ENCODE measurements at places on chromosomes 12 and 14. TPM values are rescaled to one million over a fixed set of nuclear protein-coding genes. Genes with fewer than 3 reads are reported as not detected.

GRCh38 chr12:91628656-91629055, 446.0 kb upstream of the DCN start:
- DNase-seq = no peak

PTGES3 gene
- 94.2 TPM for total RNA-seq

GRCh38 chr14:76713121-76713520, 48.1 kb upstream of the VASH1 start:
- DNase-seq = no peak

TUNAR gene
- not detected for total RNA-seq

DNA sequence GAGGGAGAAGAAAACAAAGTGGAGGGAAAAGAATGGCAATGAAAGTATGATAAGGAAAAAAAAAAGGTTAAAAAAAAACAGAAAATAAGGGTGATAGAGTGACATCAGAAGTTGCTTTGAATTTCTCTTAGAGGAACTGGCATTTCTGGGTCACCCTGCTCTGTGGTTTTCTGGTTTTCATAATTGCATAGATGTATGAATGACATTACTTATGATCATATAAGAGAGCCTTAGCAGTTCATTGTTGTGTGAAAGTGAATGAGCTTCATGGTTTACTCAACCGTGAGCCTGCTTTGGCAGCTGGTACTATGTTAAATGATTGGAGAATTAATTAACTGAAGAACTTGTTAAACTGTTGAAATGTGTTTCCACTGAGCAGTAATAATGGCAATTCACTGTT, 336.4 kb upstream of the FBXO33 start:
- DNase-seq = no peak

STRN3 gene
- total RNA-seq = 48.8 TPM

DNA sequence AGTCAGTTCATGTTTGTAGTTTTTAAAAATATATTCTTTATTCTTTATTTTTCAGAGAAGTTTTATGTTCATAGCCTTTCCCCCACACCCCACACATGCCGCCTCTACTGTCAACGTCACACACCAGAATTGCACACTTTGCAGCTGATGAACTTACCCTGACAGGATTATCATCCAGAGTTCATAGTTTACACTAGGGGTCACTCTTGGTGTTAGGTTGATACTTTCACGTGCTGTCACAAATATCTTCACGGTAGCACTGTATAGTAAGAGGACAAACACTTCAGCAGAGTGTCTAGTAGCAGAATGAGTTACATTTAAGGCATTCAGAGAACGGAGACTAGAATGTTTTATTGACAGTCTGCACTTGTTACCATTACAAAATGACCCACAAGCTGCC, 5.1 kb downstream of the DPPA3 start:
- DNase-seq = no peak

GRCh38 chr14:74290415-74290814, 12.3 kb downstream of the ABCD4 start:
- no peak for DNase-seq

IL22 gene
- not detected for total RNA-seq

DNA sequence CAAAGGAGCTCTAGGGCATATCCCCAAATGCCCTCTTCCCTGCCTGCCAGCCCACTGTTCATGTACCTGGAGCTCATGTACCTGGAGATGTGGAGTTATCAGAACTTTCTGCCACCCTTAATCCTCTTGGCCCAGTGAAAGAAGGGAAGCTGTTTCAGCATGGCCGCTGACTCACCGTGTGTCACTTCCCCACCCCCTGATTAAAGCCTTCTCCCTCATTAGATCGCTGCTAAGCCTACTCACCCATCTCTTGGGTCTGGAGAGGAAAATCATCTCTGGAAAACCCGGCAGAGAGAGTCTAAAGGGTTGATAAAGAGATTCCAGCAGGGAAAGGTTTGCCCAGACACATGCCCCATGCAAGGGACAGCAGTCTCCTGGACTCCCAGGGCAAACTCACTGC, 4.5 kb upstream of the LTBP2 start:
- DNase-seq = no peak

DNA sequence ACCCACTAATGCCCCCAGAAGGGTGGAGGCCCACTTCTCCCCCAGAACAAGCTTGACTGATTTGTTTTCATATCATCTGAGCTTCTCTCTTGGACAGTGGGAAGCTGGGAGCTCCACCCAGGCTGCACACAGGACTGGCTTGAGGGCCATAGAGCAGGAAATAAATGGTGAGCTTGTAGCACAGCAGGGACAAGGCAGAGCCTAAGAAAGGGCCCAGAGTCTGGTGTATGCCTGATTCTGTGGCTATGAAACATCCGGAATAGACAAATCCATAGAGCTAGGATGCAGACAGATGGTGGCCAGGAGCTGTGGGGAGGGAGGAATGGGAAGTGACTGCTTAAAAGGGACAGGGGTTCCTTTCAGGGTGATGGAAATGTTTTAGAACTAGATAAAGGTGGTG, 79.0 kb downstream of the ARL6IP4 start:
- DNase-seq = no peak

TMEM52B gene
- not detected for total RNA-seq

GRCh38 chr12:131164096-131164872, 210.6 kb downstream of the ADGRD1 start:
- no peak for DNase-seq

- no peak for DNase-seq
These were observed 326.1 kb downstream of the CACNA1C start for GRCh38 chr12:2378835-2379330.

GRCh38 chr12:93825501-93825888, 148.3 kb downstream of the CRADD start:
- DNase-seq = no peak

PLEKHG7 gene
- total RNA-seq = 5.6 TPM

LYZ gene
- 24.5 TPM for total RNA-seq

SPTB gene
- total RNA-seq = 0.96 TPM

DNA sequence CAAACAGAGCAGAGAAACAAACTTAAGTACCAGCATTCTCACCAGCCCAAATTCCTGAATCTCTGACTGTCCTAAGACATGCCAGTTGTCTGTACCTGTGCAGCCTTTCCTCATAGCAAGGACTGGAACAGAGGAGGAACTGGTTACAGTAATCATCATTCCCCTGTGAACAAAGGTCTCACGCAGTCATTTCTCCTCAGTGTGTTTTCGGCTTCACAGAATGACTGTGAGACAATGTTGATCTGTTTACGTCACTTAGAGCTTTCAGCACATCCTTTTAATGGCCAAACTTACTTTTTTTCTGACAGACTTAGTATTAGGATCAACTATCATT, 169.0 kb downstream of the FBXL14 start:
- no peak for DNase-seq

PCBP2 gene
- total RNA-seq = 492 TPM

- DNase-seq = peak; percentile 52
These were observed 3.4 kb downstream of the TAMALIN start for GRCh38 chr12:52010152-52010622.

- no peak for DNase-seq
These were observed 29.9 kb downstream of the ZBTB42 start for GRCh38 chr14:104830781-104831180.

DNA sequence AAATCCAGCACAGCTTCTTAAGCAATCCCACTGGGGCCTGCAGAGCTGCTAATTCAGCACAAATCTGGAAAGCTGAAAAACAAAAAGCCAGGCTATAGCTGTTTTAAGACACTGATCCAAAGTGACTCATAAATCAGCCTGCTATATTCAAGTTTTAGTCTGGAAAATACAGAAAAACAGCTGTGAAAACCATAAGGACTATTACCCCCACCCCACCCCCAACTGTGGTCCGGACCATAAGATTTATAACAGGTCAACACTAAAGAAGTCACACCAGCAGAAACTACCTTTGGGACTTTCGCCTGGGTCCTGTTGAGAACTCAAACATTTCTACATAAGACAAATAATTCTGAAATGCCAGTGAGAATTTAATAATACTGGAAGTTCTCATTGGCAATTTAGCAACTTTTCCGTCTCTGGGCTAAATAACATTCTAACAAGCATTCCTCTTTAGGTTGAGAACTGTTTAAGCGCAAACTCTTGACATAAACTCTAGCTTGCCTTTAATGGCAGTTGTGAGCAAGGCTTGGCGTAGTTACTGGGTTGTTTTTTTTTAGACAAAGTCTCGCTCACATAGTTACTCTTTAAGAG, 3.3 kb downstream of the LRIG3 start:
- peak; percentile 22 for DNase-seq

GRCh38 chr14:39431416-39432178, 636 bp downstream of the FBXO33 start:
- peak; percentile 57 for DNase-seq

HOXC11 gene
- not detected for total RNA-seq

DNA sequence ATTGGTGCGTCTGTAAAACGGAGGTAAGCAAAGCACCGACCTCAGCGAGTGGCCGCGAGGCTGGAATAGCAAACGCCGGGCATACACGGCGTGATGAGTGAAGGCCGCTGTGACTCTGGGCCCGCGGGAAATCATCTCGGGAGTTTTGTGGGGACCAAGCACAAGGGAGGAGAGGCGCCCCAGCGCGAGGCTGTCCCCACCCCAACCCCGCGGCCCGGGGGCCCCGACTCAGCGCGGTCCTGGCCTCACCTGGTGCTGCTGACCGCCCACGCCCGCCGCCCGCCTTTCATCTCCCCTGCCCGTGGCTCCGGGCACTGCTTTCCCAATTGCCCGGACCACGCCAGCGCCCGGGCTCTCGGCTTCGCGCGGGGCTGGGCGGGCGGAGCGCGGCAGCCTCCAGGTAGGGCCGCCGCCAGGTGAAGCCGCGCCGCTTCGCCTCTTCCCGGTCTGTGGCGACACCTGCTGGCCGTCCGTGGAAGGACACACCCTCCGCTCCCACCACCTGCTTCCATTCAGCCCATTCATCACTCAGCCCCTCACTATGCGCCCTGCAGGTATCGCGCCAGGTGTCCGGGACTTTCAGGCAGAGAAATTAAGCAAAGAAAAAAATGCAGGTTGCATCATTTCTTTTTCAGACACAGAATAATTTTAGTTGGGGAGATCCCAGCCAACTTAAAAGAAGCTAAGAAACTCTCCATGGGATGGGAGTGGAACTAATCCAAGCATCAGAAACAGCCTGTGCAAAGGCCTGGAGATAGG, 360.4 kb downstream of the MED13L start:
- peak; percentile 82 for DNase-seq

- DNase-seq = no peak
These were observed 170.1 kb upstream of the PWP1 start for GRCh38 chr12:107515446-107515958.

TRPV4 gene
- not detected for total RNA-seq

- DNase-seq = no peak
These were observed 38.9 kb downstream of the SFSWAP start for GRCh38 chr12:131749618-131750315.

- DNase-seq = peak; percentile 4
These were observed 5.9 kb downstream of the RNASE8 start for GRCh38 chr14:21063479-21063878.

DNA sequence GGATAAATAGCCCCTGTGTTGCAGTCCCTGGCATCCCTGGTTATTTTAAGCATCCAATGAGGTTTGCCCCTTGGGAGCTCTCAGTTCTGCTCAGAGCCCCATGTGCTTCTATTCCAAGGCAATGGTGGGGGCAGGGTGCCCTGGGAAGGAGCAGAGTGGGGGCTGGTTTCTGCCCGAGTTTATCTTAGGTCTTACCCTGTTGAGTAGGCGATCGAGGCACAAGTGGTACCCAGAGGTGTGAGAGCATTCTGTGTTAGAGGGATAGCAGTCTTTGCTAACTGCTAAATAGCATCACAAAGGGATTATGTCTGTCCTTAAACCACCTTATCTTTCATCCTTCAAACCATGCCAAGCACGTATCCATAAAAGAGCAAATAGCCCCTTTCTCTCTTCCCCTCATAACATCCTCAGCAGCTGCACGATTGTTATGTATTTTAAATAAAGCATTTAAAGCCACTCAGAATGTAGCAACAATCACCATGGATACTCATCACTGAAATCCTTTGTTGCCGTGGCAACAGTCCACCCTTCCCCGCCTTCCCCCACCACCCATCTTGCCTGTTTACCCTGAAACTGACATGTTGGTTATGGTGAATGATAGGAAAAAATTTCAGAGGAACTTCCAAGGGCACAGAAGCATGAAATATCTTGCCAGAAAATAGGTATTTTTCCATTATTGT, 139.3 kb downstream of the PTPN11 start:
- no peak for DNase-seq

DNA sequence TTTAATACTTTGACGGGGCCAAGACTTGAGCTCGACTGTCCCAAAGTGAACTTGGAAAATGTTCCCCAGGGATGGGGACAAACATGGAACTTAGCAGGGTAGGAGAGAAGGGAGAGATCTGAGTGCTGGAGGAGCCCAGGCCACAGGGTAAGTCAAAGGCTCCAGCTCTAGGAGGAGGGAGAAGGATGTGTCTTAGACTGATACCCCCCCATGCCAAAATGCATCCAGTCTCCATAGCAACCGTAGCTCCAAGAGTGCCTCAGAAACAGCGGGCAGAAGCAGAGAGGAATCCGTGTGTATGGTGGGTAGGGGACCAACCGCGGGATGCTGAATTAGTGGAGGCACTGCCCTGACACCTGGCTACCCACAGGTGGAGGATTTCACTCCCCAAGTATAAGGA, 845 bp upstream of the AGAP2 start:
- no peak for DNase-seq

KRR1 gene
- total RNA-seq = 5.2 TPM

TAS2R9 gene
- not detected for total RNA-seq

DNA sequence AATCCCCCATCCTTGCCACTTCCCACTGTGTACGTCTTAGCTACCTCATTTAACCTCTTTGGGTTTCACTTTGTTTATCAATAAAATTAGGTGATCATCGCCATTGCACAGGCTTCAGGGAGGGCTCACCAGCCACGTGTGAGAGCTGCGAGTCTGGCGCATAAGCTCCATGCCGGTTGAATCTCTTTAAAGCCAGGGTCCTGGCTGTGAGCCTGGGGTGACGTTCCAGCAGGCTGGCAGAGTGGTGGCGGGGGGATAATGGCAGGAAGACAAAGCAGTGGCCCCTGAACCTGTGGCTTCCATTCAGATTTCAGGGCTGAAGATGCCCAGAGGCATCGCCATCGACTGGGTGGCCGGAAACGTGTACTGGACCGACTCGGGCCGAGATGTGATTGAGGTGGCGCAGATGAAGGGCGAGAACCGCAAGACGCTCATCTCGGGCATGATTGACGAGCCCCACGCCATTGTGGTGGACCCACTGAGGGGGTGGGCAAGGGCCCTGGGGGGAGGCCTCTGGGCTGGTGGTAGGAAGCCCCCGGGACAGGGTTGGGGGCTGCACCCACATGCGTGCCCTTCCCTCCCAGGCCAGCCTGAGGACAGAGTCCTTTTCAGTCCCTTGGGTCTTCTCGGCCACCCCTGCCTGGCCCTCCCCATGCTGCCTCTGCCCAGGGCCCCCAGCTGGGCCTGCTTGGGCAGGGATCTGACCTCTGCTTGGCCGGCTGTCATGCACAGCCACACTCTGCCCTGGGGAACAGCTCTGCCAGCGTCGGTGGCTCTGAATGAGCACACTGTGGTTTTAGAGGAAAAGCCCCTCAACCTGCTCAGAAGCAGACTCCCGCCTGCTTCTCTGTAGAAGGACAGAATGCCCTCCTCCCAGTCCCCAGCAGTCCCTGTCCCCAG, 8.6 kb upstream of the NXPH4 start:
- DNase-seq = no peak

- DNase-seq = no peak
These were observed 38.1 kb upstream of the SLC35F4 start for GRCh38 chr14:57903954-57904353.

JAG2 gene
- total RNA-seq = 6.0 TPM

- no peak for DNase-seq
These were observed 1.2 kb upstream of the SALL2 start for GRCh38 chr14:21527318-21527679.
